ENCODE measurements at places on chromosomes 13 and 19.

DNA sequence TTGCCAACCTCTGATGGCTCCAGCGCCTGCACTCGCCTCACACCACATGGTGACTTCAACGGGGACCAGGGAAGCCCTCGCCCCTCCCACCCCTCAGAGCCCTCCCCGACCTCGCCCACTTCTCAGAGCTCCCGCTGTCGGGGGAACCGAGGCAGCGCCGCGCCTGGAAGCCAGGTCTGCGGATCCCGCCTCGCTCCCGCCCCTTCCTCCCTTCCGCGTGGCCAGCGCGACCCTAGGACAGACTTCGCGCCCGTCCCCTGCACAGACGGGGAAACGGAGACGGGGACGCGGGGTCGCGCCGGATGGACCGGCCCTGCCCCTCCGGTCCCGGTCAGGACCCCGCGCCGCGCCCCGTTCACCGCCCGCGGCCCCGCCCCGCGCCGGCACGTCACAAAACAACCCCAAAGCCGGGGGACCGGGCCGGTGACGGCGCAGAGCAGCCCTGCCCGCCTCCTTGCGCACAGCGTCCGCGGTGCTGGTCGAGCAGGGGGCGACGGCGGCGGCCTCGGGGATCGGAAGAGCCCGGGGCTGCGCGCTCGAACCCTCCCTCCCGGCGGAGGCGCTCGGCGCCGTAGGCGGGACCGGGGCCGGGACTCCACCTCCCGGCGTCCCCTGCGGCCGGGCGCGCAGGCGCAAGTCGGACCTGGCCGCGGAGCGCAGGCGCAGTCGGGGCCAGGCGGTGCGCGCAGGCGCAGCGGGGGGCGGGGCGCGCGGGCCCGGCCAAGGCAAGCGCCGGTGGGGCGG lies 379 bp upstream of the CDC34 start:
- DNase-seq = peak; percentile 74

DNA sequence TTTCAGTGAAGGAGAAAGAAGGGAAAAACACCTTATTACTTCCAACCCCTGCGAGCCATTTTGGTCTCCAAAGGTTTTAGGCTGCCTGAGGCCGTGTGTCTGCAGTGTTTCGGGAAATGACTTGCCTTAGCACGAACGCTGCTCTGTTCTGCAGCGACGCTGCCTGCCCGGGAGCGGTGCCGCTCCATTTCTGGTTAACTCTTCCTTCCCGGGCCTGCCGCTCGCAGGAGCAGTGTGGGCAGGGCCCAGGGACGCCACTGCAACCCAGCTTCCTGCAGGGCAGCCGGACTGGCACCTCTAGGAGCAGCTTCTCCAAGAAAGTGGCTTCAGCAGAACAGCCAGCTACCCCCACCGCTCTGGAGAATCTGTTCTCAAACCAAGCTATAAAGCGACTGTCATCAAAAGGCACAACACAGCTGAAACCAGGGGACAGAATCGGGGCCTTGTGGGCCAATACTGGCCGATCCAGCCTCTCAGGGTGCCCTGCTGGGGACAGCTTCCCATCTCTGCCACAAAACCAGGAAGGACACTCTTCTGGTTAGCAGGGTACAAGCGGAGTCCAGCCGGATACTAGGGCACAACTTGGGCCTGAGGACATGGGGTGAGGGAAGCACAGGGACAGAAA lies 72.2 kb downstream of the KCTD15 start:
- no peak for DNase-seq

DNA sequence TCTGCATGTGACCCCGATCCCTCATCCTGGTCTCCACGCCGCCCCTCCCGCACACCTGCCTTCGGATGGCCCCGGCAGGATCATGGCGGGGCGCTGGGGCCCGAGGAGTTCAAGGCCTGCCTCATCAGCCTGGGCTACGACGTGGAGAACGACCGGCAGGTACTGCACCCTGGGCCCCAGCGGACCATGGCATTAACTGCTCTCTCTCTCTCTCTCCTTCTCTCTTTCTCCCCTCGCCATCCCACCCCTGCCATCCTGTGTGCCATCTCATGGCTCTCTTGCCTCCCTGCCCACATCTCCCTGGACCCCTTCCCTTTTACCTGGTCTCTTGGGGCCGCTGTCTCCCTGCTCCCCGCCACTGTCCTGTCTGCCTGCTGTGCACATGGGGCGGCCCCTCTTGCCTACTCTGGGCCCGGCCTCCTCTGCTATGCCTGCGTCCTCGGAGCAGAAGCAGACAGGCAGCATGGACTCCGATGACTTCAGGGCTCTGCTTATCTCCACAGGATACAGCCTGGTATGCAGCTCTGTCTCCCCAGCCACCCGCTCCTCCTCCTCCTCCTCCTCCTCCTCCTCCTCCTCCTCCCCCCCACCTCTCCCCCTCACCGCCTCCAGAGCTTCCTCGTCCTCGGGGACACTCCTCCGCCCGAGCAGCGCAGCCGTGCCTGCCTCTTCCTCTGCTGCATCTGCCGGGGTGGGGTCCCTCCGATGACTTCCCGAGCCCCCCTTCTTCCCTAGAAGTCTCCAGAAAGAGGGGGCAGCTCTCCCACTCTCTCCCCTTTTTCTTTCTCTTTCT lies 16.2 kb downstream of the CAPN12 start:
- no peak for DNase-seq

DNA sequence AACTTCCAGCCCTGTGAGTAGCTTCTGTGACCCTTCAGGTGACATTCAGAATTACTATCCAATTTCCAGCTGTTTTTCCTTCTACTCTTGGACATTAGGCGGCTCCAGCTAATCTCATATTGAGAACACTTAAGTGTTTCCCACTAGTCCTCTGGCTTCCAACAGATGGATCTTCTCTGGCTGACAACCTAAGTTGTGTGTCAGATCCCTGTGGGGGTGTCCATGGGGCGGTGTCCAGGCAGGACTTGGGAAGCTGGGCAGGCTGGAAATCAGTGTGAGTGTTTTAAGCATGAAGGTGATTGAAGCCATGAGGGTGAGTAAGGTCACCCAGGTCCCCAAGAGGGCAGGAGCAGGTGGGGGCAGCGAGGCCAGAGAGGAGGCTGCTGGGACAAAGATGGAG lies 10.1 kb downstream of the CNOT3 start:
- no peak for DNase-seq

DNA sequence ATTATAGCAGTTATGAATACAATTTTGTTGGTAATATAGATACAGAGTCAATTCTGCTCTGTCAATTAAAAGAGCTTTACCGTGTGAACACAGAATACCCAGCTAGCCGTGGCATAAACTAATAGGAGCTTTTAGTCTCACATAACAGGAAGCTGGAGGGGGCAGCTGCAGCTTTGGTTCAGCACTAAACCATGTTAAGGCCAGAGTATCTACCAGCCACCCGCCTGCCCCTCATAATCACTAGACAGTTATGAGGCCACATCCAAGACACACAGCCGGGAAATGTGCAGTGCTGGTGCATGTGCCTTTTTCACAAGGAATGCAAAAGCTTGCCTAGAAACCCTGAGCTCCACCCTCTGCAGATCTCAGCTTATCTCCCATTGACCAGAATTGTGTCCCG lies 62.3 kb downstream of the SGCG start:
- DNase-seq = no peak

DNA sequence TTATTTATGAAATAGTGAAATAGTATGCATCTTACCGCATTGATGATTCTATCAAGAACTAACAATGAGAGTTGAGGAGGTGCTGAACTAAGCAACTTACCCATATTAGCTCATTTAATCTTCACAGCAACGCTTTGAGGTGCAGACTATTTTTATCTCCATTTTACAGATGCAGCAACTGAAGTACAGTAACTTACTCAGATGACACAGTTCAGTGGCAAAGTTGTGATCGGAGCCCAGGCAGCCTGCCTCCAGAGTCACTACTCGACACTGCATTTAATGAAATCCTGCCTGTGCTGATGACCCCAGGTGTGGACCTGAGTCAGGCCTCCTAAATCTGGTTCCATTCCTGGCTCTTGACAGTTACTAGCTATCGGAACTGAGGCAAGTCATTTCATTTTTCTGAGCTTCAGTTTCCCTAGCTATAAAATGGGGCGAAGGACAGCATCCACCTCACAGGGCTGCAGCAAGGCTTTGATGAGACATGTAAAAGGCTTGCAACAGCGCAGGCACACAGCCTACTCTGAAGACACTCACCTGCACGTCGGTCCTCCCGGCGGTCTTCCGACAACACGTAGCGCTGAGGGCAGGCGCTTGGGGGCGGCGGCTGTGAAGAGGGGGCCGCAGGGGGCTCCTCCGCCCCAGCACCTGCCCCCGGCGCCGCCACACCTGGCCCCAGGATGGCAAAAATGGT lies 1.5 kb downstream of the MYPOP start:
- DNase-seq = no peak

DNA sequence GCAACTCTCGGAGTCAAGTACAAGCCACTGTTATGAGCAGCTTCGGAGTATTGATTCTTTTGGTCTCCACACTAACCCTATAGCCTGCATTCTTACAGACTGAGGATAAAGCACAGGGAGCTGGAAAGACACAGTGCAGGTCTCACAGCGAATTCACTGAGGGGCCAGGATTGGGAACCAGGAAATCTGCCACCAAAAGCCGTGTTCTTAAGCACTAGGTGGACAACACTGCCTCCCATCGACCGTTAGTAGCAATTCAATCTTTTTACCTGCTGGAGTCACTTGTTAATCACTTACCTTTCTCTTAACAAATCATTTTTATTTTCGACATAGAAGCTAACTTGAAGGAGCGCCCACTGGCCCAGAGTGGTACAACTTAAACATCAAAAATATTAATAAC lies 6.3 kb downstream of the PMIS2 start:
- no peak for DNase-seq

DNA sequence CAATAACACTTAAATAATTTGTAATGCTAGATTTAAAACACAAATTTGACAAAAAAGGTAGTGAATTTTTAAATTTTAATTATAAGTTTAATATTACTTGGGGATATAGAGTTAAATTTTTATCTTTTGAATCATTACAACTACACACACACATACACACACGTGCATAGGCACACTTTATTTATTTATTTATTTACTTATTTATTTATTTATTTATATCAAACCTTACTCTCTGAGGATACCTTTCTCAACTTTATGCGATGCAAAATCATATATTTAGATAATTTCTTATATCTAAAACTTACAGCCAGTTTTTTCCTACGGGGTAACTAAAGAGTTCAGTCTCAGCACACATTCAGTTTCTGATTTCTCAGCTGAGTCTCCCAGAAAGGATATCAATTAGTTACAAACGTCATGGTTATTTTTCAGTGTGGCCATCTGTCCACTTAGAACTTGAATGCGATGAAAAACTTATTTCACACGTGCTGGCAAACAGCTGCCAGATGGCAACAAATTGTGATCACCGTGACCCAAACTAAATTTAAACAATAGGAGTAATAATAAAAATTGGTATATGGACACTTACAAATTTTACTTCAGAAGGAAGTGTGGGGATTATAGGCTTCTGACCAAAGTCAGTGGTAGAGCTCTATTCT lies 683.1 kb upstream of the PRR20A start:
- peak; percentile 28 for DNase-seq

DNA sequence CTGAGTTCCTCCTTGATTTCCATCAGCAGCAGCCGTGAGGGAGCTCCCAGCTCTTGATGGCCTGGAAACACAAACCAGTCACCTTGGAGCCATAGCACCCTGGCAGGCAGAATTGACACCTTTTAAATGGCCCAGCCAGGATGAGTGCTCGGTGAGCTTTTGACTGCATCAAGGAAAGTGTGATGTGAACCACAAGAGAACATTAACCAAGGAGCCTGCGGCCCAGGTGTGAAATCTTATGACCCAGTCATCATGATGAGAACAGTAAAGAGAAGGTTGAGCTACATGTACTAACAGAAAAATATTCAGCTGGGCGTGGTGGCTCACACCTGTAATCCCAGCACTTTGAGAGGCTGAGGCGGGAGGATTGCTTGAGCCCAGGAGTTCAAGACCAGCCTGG lies 22.8 kb downstream of the SUGP2 start:
- no peak for DNase-seq
